Head of caudate nucleus (tissue), 42 donors: ENCODE measurements at places on chromosomes 3 and 15.
A peak's percentile ranks its signal among the peaks of the same experiment; 100 is the strongest.

- DNase-seq = no peak
Measured at GRCh38 chr15:71226536-71227455, 111.5 kb downstream of the THSD4 start.

GRCh38 chr15:29005931-29006330, 120.2 kb downstream of the APBA2 start:
- no peak for DNase-seq

GRCh38 chr3:166685246-166685645, 694.9 kb downstream of the ZBBX start:
- DNase-seq = no peak

GRCh38 chr3:11199902-11200845, 45.9 kb downstream of the HRH1 start:
- DNase-seq = no peak

DNA sequence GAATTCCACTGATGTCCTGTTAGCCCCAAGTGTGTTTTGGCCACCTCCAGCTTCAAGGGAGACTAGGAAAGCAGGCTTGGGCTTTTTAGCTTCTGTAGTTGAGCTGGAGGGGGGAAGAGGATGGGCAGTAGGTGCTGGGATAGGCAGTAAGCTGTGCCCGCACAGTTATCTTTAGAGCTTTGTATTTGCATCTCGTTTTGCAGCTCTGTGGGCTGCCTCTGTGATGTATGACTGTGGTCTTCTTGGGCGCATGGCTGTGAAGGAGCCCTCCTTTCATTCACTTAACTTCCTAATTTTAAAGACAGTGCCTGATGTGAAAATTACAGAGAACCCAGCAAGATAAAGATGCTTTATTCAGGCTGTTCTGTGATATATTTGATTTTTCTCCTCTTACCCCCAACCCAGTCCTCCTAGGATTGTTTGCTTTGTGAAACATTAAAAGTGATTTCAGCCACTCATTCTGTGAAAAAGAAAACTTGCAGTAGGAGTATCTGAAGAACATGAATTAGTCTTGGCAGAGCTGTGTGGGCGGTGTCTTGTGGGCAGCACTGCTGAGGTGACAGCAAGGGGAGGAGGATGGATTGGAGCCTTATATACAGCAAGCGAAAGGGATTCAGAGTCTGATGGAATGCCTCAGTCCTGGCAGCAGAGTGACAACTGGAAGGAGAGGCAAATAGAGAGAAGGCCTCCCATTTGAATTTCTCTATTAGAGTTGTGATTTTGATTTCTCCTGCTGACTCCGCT, 74.3 kb downstream of the LARS2 start:
- DNase-seq = peak; percentile 53

DNA sequence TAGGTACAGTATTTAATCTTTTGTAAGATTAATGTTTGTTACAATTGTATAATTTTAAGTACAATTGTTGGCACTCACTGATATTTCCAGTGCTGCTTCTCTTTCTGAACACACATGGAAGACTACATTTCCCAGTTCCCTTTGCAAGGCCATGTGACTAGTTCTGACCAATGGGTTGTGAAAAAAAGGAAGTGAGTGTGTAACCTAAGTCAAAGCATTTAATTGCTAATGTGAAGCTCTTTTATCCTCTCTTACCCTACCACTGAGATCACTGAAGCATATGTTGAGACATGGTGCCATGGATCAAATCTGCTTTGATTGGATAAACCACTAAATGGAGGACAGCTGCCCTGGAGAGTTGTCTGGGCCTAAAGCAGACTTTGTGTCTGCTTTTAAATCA, 83.9 kb upstream of the PLXND1 start:
- peak; percentile 68 for DNase-seq

DNA sequence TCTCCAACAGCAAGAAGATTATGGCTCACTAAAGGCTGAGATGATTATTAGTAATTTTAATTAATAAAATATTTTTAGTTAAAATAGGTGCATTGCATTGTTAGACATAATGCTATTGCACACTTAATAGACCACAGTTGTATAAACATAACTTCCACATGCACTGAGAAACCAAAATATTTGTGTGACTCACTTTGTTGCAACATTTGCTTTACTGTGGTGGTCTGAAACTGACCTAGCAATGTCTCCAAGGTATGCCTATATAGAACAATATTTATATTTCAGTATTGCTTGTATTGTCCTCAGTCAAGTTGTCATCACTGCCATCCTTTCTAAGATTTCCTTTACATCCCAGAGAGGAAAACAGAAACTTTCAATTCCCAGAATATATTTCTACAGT, 1215.2 kb downstream of the SI start:
- no peak for DNase-seq

- no peak for DNase-seq
Measured at GRCh38 chr15:50774450-50774849, 8.9 kb upstream of the SPPL2A start.

DNA sequence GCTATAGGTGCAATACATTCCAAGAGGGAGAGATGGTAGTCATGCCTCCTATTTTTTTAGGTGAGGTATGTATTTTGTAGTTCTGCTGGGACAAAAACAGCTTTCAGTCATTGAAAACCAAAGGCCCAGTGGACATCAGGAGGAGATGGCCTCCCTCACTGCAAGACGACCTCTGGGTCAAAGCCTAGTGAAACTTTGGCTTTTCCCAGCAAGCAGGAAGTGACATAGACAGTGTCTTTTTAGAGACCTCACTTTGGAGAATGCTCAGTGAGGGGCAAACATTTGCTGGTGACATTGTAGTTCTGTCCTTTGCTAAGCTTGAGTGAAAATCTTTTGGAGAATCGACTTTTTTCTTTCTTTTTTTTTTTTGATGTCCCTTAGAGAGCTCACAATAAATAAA, 27.3 kb downstream of the LIPC start:
- DNase-seq = no peak

DNA sequence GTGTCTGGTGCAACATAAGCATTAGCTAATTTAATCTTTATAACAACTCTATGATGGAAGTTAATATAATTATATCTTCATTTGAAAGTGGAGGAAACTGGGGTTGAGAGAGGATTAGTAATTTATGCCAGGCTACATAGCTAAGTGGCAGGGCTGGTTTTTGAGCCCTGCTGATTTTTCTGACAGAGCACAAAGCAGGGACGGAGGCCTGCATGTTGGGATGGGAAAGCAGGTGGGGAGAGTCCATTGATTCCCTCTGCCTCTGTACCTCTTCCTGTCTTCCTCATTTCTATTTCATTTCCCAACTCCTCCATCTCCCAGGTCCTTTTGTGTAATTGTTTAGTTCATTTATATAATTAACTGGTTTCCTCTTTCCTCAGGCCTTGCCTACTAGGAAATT, 251.6 kb upstream of the ZPLD1 start:
- no peak for DNase-seq

DNA sequence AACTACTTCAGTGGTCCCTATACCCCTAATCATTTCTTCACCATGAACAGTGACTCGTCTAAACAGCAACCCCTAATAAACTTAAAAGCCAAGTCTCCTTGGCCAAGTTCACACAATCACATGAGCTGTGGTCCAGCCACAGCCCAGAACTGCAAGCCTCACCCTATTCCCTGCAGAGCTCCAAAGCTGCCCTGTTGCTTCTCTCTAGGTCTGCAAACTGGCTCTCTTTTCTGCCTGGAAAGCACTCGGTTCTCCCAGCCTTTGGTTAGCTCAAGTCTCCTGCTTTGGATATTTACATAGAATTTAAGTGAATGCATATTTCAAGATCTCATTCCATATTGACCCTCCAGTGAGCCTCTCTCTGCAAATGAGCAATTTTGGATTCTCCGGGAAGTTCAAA, 107.0 kb downstream of the TOP2B start:
- no peak for DNase-seq

DNA sequence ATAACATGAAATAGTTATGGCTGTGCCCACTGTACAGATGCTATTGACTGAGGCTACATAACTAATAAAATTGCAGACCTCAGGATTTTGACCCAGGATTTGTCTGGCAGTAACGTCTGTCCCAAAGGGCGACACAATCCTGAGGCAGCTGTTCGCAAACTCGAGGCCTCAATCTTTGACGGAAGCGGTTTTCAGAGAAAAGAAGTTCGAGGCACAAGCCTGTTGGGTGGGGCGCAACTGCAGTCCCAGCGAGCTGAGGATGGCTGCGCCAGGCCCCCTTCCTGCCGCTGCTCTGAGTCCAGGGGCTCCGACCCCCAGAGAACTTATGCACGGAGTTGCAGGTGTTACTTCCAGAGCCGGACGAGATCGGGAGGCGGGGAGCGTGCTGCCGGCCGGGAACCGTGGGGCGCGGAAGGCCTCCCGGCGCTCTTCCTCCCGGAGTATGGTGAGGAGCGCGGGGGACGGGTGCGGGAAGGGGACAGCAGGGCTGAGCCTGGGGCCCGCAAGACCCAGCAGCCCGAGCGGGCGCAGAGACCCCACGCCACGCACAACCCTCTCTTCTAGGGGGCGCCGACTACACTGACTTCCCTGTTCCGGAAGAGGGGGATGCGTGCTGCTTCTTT, at the start of gene PARP15:
PARP15 (plus strand) TSS at position 242 of the 623 bp plus-strand sequence; CDS start at position 260, 18 bp downstream.
- DNase-seq = no peak

DNA sequence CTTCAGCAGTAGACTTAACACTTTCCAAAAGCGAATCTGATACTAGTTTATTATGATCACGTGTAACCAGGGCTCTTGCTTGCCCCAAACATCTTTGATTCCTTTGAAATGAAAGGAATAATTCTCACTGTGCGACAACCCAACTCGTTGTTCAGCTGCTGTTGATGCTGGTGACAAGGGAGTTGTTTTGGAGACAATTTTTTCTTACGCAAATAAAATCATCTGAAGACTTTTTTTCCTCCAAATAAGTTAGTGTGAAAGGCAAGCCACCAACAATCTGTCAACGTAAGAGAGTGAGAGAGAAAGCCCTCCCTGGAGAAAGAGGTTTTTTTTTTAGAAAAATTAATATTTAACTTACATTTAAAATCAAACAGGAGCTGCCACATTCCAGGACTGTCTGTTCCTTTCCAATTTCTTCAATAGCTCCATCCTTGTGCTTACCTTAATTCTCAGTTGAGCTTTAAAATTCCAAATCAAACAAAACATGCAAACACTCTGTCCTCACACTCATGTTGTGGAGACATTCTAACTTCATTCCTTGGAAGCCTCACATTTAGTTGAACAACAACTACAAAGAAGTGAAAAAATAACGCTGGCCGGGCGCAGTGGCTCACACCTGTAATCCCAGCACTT, 4.9 kb upstream of the P3H2 start:
- DNase-seq = no peak

GRCh38 chr3:119069725-119070124, 35.1 kb upstream of the IGSF11 start:
- DNase-seq = no peak

GRCh38 chr15:63441266-63441665, 59.6 kb upstream of the CA12 start:
- no peak for DNase-seq

- no peak for DNase-seq
Measured at GRCh38 chr3:150054635-150055034, 83.9 kb upstream of the PFN2 start.

DNA sequence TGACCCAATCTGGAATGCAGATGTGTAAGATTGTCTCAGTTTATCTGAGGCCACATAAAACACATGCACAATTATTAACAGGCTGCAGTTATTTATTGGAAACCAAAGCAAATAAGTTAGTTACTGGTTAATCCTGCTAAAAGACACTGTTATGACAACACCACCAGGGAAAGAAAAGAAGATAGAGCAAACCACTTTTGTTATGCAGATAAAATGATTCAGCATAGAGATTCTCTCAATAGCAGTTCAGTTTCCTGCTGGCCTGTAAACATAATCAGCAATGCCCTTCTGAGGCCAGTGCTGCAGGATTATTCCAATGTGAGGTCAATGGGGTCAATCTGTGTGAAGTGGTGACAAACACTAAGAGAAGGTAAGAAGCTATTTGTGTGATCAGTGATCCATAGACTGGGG, 244.4 kb downstream of the ZBTB20 start:
- no peak for DNase-seq

- no peak for DNase-seq
Measured at GRCh38 chr15:92044203-92044909, 190.8 kb downstream of the SLCO3A1 start.
